Activated CD4-positive, CD25-positive, alpha-beta regulatory T cell treated with anti-CD3 and anti-CD28 coated beads, Interleukin-2, amount 50 U/mL, for 72 hours (primary cell): ENCODE measurements at places on chromosomes 16 and 17.
A peak's percentile ranks its signal among the peaks of the same experiment; 100 is the strongest.

- no peak for DNase-seq
These were observed 2.3 kb upstream of the CSNK2A2 start for GRCh38 chr16:58200004-58200797.

DNA sequence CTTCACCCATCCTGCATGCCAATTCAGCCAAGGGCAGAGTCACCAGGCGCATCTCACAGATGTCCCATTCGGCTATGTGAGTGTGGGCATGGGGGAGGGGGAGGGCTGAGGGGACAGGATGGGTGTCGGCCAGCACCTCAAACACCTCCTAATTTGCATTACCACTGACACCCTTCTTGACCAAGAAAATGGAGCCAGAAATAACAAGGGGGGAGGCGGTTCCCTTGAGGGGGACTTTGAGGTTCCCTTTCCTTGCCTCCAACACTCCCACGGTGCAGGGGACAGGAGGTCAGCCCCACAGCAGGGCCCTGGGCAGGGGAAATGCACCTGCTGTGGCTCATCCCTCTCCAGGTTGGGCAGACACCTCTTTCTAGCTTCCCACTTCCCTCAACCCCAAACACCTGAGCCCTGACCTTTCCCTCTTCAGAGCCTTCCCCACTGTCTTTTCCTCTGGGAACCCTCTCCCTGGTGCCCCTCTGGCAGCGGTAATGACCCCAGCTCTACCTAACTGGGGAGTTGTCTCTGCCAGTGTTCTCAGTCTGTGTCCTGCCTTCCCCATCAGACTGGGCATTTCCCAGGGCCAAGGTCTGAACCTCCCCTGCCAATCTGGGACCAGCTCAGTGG lies 18.2 kb upstream of the TBX21 start:
- DNase-seq = no peak

DNA sequence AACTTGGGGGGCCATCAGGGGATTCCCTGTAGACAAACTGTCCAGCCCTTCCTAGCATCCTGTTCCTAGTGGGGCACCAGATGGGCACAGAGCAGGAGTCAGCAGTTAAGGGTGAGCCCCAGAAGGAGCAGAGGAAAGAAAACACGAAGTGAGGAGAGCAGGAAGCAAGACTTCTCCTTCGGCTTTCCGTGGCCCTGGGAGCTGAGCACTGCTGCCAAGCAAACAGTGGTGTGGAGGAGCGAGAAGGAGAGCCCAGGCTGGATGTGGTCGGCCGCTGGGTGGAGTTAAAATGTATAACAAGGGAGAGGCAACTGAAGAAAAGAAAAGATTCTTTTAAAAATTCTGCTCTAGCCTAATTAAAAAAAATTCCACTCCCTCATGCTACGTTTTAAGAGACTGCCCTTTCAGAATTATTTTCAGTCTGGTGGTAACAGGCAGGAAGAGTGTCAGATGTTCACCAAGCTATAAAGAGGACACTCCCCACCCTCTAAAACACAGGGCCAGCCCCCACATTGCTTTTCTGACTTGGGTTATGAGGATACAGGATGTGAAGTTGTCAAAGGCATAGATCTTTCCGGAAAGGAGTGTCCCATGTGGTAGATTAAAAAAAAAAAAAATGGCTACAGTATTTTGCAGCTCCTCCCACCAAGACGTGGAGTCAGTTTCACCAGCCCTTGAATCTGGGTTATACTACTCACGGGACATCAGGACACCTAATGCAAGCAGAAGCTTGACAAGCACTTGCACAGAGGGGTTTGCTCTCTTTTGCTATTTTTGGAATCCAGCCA lies 74.9 kb upstream of the ZFHX3 start:
- no peak for DNase-seq

- DNase-seq = no peak
These were observed 44.4 kb upstream of the ZFHX3 start for GRCh38 chr16:73092236-73092781.

DNA sequence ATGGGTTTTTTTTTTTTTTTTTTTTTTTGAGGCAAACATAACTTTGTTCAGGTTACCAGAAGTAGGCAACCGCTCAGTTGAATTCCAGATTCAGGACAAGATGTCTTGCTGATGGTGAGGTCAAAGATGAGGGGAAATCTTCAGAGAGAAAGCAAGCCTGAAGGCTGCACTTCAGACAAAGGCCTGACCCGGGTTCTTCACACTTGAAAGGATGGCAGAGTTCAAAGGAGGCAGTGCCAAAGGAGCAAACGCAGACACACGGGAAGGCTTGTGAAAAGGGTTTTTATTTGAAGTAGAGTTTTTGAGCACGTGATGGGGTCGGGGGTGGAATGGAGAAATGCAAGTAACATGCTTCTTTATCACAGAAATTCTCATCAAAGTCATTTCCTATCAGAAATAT lies 960.2 kb upstream of the EEF2KMT start:
- no peak for DNase-seq

DNA sequence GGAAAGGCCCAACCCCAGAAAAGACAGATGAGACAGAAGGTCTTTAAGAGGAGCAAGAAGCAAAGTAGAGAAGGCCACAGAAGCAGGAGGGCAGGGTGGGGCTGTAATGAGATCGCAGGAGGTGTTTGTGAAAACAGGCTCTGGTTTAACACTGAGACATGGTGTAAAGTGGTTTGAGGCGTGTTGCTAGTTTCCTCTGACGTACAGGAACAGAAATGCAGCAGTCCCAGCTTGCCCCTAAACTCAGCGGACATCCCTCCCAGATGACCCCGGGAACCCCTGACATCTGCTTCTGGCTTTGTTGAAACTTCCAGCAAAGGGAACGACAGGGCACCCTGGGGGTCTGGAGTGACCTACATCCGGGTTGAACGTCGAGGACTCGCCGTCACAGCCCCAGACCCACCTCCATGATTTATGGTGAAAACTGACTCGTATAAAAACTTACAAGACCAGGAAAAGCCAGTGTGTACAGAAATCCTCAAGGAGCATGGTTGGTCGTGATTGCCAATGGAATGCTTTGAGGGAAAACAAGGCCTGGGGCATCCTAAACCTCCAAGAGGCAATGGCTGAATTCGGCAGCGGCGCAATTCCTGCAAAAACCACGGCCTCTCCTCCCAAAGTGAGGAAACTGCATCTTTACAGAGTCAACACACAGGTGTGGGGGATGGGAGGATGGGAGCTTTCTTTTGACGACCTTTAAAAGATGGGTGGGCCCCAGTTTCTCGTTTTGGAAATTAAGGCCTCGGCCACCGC lies 25.8 kb downstream of the LITAF start:
- peak; percentile 41 for DNase-seq

DNA sequence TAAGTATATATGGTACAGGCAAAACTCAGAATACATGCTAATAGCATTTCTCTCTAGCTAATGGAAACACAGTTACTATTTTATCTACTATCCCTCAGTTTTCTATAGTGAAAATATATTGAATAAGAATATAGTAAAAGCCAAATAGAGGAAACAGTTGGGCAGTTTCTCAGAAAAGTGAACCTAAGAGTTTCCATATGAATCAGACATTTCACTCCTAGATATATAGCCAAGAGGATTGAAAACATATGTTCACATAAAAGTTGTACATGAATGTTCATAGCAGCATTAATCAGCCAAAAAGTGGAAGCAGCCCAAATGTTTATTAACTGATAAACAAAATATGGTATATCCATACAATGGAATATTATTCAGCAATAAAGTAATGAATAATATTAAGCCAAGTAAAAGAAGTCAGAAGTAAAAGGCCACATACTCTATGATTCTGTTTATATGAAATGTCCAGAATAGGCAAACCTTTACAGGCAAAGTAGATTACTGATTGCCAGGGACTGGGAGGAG lies 134.6 kb downstream of the CYB561 start:
- DNase-seq = no peak

DNA sequence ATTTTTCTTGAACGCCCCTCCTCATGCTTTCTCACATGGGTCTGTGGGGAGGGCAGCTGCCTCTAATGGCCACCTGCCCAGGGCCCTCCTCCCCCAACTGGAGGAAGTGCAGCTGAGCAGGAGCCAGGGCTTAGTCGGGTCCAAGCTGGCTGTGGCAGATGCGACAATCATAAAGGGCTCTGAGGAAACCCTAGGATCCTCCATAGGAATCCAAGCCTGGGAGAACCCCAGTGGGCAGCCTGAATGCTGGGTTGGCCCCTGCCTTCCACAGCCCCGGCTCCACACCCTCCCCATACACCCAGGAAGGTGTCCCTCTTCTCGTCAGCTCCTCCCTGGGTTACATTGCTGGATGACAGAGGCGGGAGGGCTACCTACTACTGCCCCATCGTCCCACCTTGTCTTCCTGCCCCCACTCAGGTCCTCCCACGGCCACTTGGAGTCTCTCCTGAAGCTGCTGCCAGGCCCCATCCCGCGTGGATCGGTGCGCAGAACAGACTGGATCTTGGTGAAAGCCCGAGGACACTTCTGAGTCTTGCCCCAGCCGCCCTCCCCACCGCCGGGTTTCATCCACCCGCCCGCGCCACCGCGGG lies 15.6 kb upstream of the CBFB start:
- DNase-seq = no peak

- no peak for DNase-seq
These were observed 129.5 kb downstream of the PRKCA start for GRCh38 chr17:66431910-66432309.
